Neural progenitor cell (in vitro differentiated cells): ENCODE measurements at places on chromosomes 5 and 9.

- no peak for DNase-seq
Observed at GRCh38 chr5:106140101-106140500, 1530.6 kb downstream of the EFNA5 start.

- no peak for DNase-seq
Observed at GRCh38 chr5:111574311-111574710, 62.0 kb upstream of the STARD4 start.

GRCh38 chr5:142982821-142983200, 212.6 kb downstream of the ARHGAP26 start:
- DNase-seq, result peak; percentile 25

DNA sequence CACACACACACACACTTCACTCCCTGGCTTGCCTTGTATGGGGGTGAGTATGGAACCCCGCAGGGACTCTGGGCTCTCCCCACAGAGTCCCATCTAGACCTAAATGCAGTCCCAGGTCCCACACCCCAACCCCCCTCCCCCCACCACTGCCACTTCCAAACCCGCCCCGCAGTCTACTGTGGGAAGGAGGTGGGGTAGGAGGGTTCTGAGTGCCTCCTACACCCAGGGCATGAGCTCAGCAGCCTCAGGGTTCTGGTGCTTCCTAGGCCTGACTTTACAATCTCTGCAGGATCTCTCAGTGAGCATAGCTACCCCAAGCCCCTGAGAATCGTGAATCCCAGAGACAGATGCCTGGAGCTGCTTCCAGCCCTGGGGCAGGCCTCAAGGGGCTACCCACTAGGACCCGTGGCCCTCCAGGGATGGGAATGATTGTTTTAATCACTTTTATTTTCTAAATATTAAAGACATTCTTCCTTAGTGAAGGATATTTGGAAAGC, 1.5 kb upstream of the NACC2 start:
- DNase-seq, result no peak

DNA sequence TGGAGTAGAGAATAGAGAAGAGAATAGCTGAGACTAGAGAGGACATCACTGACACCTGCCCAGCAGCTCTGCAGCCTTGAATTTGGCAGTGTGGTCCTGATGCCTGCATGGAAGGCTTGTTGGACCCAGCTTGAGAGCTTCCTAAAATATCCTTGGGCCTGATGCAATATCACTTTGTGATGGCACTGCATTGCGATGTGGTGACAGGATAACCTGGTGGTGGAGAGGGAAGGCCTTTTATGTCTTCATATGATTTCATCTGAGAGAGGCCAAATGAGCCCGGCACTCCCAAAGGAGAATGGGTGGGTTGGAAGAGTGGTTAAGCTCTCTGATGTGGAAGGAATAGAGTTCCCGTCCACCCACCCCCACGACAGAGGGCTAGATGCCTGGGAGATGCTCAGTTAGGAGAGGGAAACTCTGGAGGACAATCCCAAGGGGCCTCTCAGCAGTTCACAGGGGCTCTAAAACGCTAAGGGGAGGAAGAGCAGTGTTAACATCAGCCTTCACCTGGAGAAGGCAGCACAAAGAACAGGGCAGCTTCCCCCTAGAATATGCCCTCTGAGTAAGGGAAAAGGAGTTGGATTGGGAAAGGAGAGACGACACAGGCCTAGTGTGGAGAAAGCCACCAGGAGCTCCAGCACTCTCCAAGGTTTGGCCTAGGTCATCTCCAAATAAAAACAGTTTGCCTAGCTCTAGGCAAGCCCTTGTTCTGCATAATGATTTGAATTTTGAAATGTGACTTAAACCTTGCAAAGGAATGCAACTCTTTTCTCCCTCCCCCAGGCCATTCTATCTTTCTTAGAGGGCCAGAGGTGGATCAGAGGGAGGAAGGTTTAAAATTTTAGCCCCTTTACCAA, 99.8 kb upstream of the SSBP2 start:
- DNase-seq, result no peak

GRCh38 chr5:145984072-145984471, 47.7 kb downstream of the SH3RF2 start:
- no peak for DNase-seq

- DNase-seq, result no peak
Observed at GRCh38 chr9:118568704-118569103, 800.5 kb downstream of the BRINP1 start.

DNA sequence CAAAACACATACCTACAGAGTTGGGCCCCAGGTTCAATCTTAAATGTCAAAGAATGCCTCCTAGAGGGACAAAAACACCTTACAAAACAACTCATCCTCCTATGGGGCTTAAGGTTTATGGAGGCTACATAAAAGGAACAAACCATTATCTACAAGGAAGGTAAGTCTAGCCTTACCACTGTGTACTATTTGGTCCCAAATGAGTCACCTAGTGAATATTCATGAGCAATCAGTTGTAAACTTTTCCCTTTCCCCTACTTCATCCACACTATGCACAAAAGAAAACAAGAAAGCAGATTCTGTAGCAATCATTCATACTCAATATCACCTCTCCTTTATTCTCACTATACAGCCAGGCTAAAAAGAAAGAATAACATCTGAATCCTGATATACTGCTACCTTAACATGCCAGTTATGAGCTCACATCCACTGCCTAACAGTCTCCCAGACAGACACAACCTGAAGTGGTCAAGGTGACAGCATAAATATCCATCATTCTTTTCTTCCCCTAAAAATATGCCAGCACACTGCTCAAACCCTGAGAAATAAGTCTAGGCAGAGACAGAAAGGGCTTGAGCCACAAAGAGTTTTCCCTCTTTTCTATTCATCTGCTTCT, 6.2 kb downstream of the OXCT1 start:
- DNase-seq, result no peak

- peak; percentile 93 for DNase-seq
Observed at GRCh38 chr9:34376596-34377403, at the start of gene MYORG. Gene MYORG, minus strand, starts transcription at chr9:34376898. Its CDS starts 3,955 bp downstream, at chr9:34372943.

- DNase-seq, result no peak
Observed at GRCh38 chr5:78328585-78329173, 31.7 kb upstream of the SCAMP1 start.

DNA sequence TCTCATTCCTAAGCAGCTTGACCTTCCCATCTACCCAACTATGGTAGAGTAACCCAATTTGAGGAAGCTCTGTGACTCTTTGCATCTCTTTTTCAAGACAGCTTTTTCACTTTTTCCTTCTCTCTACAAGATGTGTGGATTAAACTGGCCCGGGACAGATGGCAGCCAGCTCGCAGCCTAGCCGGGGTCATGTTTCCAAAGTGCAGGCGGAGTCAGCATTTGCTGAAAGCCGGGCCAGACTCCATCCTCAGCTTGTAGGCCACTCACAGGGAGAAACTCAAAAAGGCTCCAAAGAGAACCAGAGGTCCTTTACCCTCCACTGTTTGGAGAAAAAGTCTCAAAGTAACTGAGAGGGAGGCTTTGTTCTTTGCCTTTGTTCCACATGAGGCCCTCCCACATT, 286.8 kb upstream of the PANK3 start:
- DNase-seq, result peak; percentile 77

GRCh38 chr5:180208435-180209081, 453 bp downstream of the RASGEF1C start:
- peak; percentile 76 for DNase-seq
